ENCODE measurements at places on chromosomes 6 and 20.

DNA sequence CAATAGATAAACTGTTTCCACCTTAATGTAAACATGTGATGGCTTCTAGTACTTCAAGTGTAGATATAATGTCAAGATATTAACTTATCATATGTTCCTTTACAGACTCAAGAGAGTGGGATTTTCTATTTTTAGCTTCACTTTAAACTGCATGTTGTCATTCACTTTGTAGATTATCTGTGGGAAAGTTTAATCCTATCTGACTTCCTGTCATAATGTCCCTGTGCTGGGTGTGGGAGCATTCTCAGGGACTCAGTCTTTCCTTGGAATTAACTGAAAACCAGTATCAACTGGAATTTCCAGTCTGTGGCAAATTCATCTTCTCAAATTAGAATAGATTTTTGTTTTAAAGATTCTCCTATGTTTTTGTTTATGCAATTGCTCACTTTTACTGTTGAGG is 226.1 kb upstream of the FERMT1 start:
- no peak for DNase-seq

DNA sequence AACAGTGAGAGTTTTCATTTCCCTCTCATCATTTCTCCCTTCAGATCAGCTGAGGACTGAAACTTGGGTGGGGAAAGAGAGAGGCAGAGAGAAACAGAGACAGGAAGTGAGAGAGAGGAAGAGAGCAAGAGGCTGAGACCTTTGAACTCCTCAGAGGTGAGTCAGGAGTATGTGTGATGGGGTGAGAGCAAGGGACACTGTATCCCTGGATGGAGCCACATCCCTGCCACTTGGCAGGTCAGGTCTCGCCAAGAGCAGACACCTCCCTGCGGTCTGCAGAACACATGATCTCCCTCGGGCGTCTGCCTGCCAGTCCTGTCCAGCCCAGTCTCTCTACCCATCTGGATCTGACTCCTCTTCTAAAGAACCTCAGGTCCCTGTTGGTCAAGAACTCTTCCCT is 62.7 kb upstream of the SYNDIG1 start:
- no peak for DNase-seq

DNA sequence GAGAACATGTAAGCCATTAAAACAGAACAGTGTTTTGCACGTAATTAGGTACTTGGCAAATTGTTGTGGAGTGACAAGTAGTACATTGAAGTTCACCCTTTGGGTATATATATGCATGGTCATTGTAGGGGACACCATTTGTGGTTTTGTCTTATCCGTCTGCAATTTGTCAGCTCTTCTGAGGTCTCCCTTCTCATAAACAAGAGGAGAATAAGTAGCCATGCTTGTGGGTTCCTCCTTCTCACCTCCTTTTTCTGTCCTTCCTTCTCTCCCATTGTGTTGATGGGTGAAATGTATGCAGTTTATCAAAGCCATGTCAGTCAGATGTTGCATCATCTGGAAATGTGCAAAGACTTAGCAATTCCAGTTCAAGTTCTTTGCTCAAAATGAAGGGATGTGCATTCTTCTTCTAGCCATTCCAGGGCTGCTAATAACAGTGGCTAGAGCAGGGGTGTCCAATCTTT is 70.9 kb downstream of the QKI start:
- DNase-seq: no peak

DNA sequence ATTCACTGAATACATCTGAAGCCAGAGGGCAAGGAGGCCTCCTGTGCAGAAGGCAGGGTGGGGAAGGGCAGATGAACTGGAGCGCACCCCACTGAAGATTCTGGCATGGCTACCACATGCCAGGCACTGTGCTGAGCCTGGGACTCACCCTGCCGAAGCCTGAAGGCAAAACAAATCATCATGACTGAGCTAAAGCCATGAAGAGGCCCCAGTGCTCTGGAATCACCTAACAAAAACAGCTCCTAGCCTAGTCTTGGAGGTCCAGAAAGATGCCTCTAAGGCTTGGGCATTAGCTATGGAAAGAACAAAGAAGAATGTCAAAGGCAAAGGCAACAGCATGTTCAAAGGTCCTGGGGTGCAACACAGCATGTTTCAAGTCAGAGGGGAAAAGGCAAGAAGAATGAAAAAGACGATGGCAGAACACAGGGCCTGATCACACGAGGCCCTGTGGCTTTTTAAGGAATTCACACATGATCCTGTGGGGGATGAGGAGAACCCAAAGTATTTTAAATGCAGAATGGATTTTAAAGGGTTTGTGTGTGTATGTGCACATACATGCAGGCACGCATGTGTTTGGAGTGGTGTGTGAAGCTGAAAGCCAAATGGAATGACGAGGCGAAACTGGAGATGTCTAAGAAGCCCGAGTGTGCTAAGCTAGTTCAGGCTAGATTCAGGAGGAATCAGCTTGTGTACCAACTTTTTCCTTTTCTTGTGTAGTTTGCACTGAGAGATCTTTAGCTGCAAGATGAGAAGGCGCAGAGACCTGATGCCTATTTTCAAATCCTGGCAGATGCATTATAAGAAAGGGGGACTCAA is 261.4 kb downstream of the ZNF217 start:
- DNase-seq: no peak

- DNase-seq: no peak
Observed at GRCh38 chr20:10157549-10157948, 61.1 kb upstream of the SNAP25 start.
